Dermis microvascular lymphatic vessel endothelial cell (primary cell): ENCODE measurements at places on chromosomes 13 and 19. TPM values are rescaled to one million over a fixed set of nuclear protein-coding genes. Genes with fewer than 3 reads are reported as not detected.

- DNase-seq: no peak
Observed at GRCh38 chr19:3515891-3516422, 9.8 kb downstream of the FZR1 start.

DNA sequence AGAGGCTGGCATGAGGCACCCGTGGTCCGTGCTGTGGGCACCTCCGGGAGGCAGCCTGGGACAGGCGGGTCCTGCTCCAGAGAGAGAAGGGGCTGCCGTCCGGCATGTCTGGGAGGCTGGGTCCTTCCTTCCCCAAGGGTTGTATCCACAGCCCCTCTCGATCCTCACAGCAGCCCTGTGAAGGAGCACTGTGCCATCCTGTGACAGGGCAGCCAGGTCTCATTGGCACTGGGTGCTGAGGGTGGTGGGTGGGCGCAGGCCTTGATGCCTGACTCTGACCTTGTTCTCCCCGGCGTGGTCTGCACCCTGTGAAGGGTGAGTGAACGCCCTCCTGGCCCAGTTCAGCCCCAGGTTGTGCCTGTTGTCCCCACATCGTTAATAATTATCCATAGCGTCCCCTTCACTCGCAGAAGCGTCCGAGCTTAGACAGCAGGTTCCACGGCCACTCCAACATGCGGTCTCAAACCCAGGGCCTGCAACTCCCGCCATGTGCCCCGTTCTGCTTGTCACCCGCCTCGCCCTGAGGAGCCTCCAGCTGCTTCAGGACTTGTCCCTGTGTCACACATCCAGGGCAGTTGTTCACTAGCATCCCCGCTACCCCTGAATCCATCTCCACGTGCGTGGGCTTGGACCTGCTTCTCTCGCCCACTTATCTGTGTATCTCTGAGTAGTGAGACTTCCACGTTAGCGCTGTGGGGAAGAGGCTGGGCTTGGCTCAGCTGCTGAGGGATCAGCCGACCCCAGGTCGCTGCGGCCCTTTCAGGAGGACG is 10.6 kb downstream of the ATP11A start:
- no peak for DNase-seq

The B3GNT8 gene
- 1.9 and 2.9 TPM in 2 replicates for total RNA-seq

DNA sequence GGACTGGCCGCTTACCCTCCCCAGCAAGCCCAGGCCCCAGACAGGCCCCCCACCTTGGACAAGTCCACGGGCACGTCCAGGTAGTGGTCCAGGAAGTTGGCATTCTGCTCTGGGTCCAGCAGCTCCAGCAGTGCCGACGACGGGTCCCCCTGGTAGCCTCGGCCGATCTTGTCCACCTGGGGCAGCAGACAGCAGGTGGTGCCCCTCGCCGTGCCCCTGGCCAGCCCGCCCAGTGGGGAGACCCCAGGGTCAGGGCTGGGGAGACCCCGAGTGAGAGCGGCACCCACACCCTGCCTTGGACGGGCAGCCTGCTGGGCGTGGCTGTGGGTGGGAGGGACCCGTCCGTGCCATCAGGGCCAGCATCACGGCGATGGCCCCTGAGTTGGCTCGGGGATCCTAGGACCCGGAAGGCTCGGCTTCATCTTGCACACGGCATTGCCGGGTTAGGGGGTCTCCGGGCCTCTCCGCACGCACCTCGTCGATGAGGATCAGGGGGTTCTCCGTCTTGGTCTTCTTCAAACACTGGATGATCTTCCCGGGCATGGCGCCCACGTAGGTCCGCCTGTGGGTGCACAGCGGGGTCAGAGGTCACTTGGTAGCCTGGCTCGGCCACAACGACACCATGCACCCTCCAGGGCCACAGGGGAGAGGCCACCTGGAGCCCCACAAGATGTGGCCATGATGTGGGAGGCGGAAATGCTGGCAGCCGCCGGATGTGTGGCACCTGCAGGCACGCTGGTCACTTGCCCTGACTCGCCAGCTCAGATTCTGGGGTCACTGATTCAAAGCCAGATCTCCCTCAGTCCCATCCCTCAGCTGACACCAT is 6.3 kb downstream of the RPL36 start:
- no peak for DNase-seq

DNA sequence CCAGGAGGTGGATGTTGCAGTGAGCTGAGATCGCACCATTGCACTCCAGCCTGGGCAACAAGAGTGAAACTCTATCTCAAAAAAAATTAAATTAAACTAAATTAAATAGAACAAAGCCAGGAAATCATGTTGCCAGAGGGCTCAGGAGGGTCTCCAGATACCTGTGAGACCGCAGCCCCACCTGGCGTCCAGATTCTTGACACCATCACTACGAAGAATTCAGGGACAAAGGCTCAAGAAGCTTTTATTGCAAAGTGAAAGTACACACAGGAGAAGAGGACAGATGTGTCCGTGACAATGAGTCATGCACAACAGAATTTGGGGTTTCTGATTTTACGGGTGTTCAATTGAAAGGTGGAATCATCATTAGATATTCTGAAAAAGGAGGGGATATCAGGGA is 76.6 kb downstream of the STOML3 start:
- DNase-seq: no peak

DNA sequence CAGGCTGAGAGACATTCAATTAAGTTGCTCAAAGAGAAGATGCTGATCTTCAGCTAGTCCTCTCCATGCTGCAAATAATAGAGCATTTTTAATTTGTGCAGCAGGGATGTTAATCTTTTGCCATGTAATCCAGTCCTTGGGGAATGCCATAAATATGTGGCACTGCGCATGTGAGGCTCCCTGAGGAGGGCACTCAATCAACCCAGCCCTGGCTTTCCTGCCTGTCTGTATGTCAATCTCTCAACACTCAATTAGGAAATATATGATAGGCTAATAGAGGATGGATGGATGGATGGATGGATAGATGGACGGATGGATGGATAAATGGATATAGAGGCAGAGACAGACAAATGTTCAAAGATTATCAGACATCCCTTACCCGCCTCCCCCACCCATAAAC is 31.6 kb upstream of the POP4 start:
- no peak for DNase-seq

The CCDC70 gene
- not detected in 2 replicates for total RNA-seq

GRCh38 chr13:74273581-74273980 is 139.4 kb upstream of the KLF12 start:
- DNase-seq: no peak

The RHPN2 gene
- 5.9 and 15.8 TPM in 2 replicates for total RNA-seq

DNA sequence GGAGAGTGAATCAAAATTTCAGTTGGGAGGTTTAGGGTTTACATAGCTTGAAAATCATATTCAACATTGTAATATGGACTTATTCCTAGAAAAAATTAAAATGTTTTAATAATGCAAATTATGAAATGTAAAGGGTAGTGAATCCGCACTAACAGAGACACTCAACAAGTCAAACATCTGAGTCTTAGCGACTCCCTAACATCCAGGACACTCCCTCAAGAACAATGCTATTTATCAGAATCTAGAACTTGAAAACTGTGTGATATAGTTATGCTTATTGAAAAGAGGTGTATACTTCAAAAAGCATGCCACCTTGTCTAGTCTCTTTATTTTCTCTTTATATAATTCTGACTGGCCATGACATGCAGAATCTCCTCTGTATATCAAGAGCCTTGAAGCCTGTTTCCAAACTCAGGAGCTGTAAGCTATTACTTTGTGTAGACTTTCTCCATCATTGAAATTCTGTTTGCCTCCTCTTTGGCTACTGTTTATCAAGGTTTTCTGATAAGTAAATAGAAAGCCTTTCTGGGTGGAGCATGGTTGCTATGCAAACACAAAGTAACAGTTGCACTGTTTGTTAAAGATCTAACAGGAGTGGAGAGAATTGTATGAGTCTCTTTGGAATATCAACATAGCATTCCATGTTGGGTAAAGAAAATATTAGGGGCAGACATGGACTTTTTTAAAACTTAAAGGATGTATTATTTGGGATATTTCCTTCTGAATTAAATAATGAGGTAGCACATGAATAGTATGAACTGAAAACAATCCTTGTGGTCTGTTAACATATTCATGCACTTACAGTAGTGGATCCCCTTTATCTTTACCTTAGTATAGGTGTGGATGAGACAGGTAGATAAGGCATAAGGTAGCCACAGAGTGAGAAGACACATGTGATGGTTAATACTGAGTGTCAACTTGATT is 56.4 kb upstream of the MBNL2 start:
- DNase-seq: no peak

GRCh38 chr13:103033999-103034398 is 32.2 kb downstream of the SLC10A2 start:
- DNase-seq: no peak

The FGF21 gene
- total RNA-seq: not detected in 2 replicates

The KASH5 gene
- total RNA-seq: not detected in 2 replicates

- DNase-seq: peak; percentile 40
Observed at GRCh38 chr13:42720113-42720857, 61.1 kb upstream of the FAM216B start.

DNA sequence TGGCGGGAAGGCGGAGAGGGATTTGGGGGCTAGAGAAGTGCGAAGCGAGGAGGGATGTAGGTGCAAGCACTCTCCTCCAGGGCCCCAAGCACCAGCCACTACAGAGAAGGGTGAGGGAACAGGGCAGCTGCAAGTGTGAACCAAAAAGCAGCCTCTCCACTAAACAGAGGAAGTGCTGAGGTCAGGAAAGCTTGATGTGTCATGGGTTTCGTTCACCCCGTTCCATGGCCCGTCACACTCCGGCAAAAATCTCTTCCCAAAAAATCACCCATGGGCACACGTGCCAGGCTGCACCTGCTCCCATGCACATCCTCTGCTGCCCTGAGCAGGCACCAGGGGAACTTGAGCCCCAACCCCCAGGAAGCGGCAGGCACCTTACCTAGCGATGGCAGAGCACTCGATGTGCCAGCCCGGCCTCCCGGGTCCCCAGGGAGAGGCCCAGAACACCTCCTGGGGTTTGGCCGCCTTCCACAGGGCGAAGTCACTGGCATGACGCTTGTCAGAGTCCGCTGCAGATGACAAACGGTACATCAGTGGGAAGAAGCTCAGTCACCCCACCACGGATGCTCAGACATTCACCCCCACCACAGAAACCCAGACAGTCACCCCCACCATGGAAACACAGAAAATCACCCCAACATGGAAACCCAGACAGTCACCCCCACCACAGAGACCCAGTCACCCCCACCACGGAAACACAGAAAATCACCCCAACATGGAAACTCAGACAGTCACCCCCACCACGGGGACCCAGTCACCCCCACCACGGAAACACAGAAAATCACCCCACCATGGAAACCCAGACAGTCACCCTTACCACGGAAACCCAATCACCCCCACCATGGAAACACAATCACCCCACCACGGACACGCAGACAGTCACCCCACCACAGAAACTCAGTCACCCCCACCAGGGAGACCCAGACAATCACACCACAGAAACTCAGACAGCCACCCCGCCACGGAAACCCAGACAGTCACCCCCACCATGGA is 29.0 kb downstream of the CARS2 start:
- DNase-seq: no peak

GRCh38 chr19:16612636-16613035 is 15.4 kb downstream of the MED26 start:
- no peak for DNase-seq

The ARRDC5 gene
- under 0.01 TPM in 1 of 2 replicates, not detected in the other for total RNA-seq

- no peak for DNase-seq
Observed at GRCh38 chr13:84130495-84131114, 248.3 kb upstream of the SLITRK1 start.

The PGLYRP1 gene
- not detected in 2 replicates for total RNA-seq

DNA sequence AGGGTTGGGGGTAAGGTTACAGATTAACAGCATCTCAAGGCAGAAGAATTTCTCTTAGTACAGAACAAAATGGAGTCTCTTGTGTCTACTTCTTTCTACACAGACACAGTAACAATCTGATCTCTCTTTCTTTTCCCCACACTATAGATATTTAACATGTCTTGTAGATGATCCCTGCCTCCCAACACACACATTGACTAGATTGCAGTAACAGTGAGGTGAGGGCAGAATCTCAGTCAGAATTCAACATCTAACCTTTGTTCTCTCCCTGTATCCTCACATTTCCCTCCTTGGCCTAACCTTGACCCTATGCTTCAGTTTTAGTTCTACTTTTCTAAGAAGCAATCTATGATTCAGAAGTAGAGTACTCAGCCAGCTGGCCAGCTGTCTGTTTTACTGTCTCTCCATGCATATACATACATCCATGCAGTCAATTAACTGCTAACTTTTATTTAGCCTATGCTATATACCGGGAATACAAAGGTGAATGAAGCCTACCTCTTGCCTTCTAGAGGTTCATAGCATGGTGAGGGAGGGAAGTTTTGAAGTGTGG is 18.1 kb downstream of the DNAJC15 start:
- no peak for DNase-seq

The ZNF723 gene
- total RNA-seq: not detected in 2 replicates

The IGFL2 gene
- total RNA-seq: not detected in 2 replicates

- DNase-seq: no peak
Observed at GRCh38 chr13:112246731-112247470, 129.3 kb upstream of the SPACA7 start.

DNA sequence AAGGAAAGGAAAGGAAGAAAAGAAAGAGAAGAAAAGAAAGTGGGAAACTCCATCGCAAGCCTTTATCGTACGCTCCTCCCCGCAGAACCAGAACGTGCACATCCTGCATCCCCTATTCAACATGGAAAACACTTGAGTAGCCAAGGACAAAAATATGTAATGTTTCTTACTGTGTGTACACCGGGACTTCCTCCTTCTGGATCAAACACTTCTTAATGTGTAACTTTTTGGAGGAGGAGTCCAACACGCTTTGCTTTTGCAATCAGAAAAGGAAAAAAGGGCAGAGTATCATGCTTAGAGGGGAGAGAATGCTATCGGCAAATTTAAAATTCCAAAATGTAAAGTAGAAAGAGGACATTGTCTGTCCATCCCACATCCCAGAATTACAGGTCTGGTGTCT is 7.8 kb upstream of the SHFL start:
- DNase-seq: no peak

DNA sequence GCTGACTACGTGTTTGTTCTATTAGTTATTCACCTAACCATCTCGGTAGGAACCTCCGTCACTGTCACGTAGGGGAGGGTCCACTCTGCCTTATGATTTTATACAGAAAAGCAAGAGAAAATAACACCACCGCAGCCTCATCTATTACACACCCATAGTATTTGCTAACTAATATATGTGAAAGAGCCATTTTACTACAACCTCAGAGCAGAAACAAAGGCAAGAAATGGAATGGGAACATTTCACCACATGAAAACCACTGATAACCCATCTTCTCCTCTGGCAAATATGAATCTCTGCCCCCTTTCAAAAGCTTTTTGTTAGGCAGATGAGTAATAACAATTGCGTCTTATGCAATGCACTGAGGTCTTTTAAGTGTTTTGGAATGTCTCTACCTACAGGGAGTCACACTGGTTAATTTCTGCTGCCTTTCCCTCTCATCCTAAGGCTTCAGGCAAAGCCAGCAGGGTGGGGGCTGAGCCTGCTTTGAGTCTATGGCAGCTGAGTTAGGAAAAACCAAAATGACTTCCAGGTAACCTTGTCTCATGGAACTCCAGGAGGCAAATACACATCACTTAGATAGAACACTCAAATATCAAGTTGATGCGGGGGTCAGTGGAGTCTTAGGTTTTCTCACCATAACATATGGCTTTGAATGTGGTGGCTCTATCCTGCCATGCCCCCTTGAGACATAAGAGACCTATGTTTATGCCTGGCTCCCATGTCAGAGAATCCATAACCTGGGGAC is 15.0 kb downstream of the TSHZ3 start:
- no peak for DNase-seq
